Calu3 (cell line): ENCODE measurements at places on chromosomes 5 and 9. TPM values are rescaled to one million over a fixed set of nuclear protein-coding genes. Genes with fewer than 3 reads are reported as not detected.

The LCNL1 gene
- 0.22 TPM in 1 of 2 replicates, not detected in the other for total RNA-seq

GRCh38 chr9:4861736-4862451 is 69.2 kb downstream of the RCL1 start:
- H3K27me3 ChIP-seq = no peaks in the 10 kb centered on the region
- no peak for DNase-seq
- H3K4me1 ChIP-seq = no peaks in the 10 kb centered on the region
- H3K4me3 ChIP-seq = no peak overlapping the region
- no peak overlapping the region for H3K27ac ChIP-seq

- peaks cover 33% of the 10 kb centered on the region for H3K27me3 ChIP-seq
- no peaks in the 10 kb centered on the region for H3K36me3 ChIP-seq
- H3K4me1 ChIP-seq = no peaks in the 10 kb centered on the region
- no peak overlapping the region for H3K27ac ChIP-seq
- no peak overlapping the region for H3K4me3 ChIP-seq
- DNase-seq = no peak
Observed at GRCh38 chr5:170545313-170545712, 41.5 kb downstream of the KCNIP1 start.

- DNase-seq = no peak
- H3K27me3 ChIP-seq = no peaks in the 10 kb centered on the region
- H3K36me3 ChIP-seq = no peaks in the 10 kb centered on the region
- no peak overlapping the region for H3K4me3 ChIP-seq
Observed at GRCh38 chr9:27495480-27496134, 28.5 kb upstream of the IFNK start.

The SLC46A2 gene
- total RNA-seq = not detected in 2 replicates

DNA sequence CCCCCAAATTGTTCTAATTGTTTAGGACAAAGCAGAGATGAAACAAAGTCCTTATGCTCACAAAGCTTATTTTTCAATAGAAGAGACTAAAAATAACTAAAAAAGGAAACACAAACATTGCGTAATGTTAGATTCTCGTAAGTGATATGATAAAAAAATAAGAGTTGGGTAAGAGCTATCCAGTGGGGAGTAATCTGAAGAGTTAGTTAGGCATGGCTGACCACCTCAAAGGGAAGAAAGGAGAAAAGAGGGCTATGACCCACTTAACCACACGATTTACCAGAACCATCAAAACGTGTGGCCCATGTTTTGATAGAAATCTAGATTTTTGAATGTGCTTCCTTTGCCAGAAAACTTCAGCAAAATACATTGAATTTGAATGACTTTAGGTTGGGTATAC is 1296.8 kb upstream of the NUDT12 start:
- no peak overlapping the region for H3K4me3 ChIP-seq
- no peaks in the 10 kb centered on the region for H3K27me3 ChIP-seq
- peaks cover 16% of the 10 kb centered on the region for H3K4me1 ChIP-seq
- H3K36me3 ChIP-seq = no peaks in the 10 kb centered on the region
- no peak for DNase-seq

DNA sequence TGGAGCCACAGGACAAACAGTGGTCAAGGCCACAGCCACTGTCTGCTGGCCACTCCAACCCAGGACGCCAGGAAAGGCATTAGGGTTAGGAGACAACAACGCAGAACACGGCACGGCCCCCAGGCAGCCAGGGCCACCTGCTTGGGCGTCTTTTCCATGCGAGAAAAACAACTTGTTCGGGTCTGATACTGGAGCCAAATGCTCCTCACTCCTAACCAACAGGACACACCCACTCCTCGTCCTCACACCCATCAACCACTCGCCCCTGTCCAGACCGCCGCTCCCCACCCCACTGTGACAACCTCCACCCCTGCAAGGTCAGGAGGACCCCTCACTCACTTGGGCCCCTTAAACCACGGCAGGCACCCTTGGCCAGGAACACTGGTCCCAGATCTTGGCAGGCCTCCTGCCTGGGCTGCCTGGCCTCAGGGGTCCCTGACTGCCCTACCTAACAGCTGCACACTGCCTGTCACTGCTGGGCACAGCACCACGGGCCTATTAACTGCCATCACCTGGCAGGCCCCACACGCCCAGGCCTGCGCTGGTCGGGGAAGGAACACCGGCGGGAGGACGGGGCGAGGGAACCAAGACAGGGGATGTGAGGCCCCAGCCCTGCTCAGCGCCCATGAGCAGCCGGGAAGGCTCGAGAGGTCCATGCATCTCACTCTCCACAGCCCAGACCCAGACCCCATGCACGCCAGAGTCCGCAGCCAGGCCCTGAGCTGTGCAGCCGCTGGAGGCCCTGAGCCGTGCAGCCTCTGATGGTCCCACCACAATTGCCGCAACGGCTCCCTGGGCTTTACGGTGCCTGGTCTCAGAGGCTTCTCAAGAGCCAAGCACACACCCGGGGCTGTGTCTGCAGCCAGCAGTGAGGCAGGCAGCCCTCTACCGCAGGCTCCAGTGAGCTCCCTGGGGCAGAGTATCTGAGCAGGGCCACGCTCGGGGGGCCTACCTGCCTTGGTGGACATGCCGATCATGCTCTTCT is 13.8 kb downstream of the CLPTM1L start:
- H3K27me3 ChIP-seq = no peaks in the 10 kb centered on the region
- H3K4me1 ChIP-seq = peaks cover 21% of the 10 kb centered on the region
- H3K36me3 ChIP-seq = peaks cover 43% of the 10 kb centered on the region

DNA sequence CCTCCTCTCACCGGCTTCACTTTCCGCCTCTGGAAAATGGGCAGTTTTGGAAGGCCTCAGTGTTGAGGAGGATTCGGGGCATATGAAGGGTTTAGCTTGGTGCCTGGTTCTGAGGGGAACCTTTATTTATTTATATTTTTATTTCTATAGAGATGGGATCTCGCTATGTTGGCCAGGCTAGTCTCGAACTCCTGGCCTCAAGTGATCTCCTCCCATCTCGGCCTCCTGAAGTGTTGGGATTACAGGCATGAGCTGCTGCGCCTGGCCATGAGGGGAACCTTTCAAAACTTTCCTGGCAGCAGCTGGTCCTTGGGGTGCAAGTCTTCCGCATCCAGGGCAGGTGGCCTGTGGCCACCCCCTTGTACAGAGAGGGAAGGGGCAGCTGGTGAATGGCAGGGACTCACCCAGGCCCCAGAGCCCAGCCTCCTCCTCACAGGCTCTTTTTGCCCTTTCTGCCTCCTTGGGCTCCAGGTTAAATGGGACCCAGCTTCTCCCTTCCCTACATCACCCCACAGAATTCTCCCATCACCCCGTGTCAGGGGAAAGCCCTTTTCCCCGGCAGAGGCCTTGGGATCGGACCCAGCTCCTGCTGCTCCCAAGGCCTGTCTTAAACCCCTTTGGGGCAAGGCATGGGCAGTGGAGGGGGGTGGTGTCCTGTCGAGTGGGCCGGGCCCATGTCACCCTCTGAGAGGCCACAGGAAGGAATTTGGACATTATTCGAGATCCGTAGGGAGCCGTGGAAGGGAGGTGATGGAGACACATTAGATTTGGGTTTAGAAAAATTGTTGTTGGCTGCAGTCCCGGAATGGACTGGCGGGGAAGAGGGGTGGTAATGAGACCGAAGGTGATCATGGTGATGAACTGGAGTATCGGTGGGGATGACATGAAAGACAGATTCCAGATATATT is 5.9 kb downstream of the NCS1 start:
- no peaks in the 10 kb centered on the region for H3K27me3 ChIP-seq
- no peak overlapping the region for H3K4me3 ChIP-seq
- H3K36me3 ChIP-seq = peaks cover 6% of the 10 kb centered on the region
